Pulmonary artery endothelial cell (primary cell): ENCODE measurements at places on chromosomes 7 and 10. TPM values are rescaled to one million over a fixed set of nuclear protein-coding genes. Genes with fewer than 3 reads are reported as not detected.

The PON3 gene
- total RNA-seq = 0.04 and 0.20 TPM in 2 replicates

The RTKN2 gene
- 0.49 and 0.92 TPM in 2 replicates for total RNA-seq

The IGFBP1 gene
- total RNA-seq = 0.26 and 2.1 TPM in 2 replicates

The TMEM196 gene
- not detected in 2 replicates for total RNA-seq

The NUDT13 gene
- total RNA-seq = 1.2 and 1.3 TPM in 2 replicates

The MAGI2 gene
- 1.3 and 2.7 TPM in 2 replicates for total RNA-seq

The ST8SIA6 gene
- 0.53 and 0.79 TPM in 2 replicates for total RNA-seq

The HOXA5 gene
- 5.9 and 13.1 TPM in 2 replicates for total RNA-seq

The CLCN1 gene
- not detected in 2 replicates for total RNA-seq

The SNX8 gene
- 11.1 and 13.1 TPM in 2 replicates for total RNA-seq

The PLXDC2 gene
- total RNA-seq = 0.59 and 2.9 TPM in 2 replicates

The BZW2 gene
- total RNA-seq = 89.0 and 99.1 TPM in 2 replicates

The SRPK2 gene
- 52.0 and 59.8 TPM in 2 replicates for total RNA-seq

The TSPAN33 gene
- total RNA-seq = 0.07 and 0.28 TPM in 2 replicates

The BTBD16 gene
- total RNA-seq = not detected in 2 replicates

The CTAGE4 gene
- 0.07 and 0.18 TPM in 2 replicates for total RNA-seq

The TMEM225B gene
- not detected in 2 replicates for total RNA-seq

The EGFR gene
- total RNA-seq = 2.5 and 3.6 TPM in 2 replicates

The CTBP2 gene
- 92.1 and 129 TPM in 2 replicates for total RNA-seq

The TAS2R38 gene
- total RNA-seq = not detected in 2 replicates

The SPDYE16 gene
- 0.28 TPM in 1 of 2 replicates, not detected in the other for total RNA-seq

The ZPBP gene
- total RNA-seq = not detected in 2 replicates

The AZGP1 gene
- not detected in 2 replicates for total RNA-seq

The SHLD2 gene
- total RNA-seq = 22.2 and 28.2 TPM in 2 replicates

The CCL26 gene
- total RNA-seq = not detected in 2 replicates

The HYAL4 gene
- 0.20 TPM in 1 of 2 replicates, not detected in the other for total RNA-seq

The CCDC172 gene
- not detected in 2 replicates for total RNA-seq

The COL28A1 gene
- not detected in 2 replicates for total RNA-seq

The BMPER gene
- 0.42 and 0.46 TPM in 2 replicates for total RNA-seq

The SPDYE3 gene
- not detected in 2 replicates for total RNA-seq

The ENO4 gene
- under 0.01 and 0.07 TPM in 2 replicates for total RNA-seq

The GPR15LG gene
- total RNA-seq = not detected in 2 replicates

The OLAH gene
- total RNA-seq = 0.14 TPM in 1 of 2 replicates, not detected in the other

The DNAJC9 gene
- 44.1 and 63.5 TPM in 2 replicates for total RNA-seq

The CYP3A4 gene
- not detected in 2 replicates for total RNA-seq

The PLCE1 gene
- 0.04 and 0.07 TPM in 2 replicates for total RNA-seq

The MARVELD1 gene
- total RNA-seq = 17.3 and 21.2 TPM in 2 replicates
